ENCODE measurements at places on chromosomes 1 and 21.
A peak's percentile ranks its signal among the peaks of the same experiment; 100 is the strongest.

GRCh38 chr1:248804771-248805681 is 20.7 kb downstream of the SH3BP5L start:
- peak; percentile 91 for DNase-seq

GRCh38 chr1:226433341-226433720 is 25.4 kb upstream of the PARP1 start:
- no peak for DNase-seq

- no peak for DNase-seq
Observed at GRCh38 chr1:29002792-29003191, 88.4 kb downstream of the EPB41 start.

- peak; percentile 84 for DNase-seq
Observed at GRCh38 chr1:17236779-17237560, 11.9 kb upstream of the PADI3 start.
